ENCODE measurements at places on chromosomes 13 and 19.

- no peak for DNase-seq
These were observed 125.2 kb downstream of the COG6 start for GRCh38 chr13:39780711-39781110.

DNA sequence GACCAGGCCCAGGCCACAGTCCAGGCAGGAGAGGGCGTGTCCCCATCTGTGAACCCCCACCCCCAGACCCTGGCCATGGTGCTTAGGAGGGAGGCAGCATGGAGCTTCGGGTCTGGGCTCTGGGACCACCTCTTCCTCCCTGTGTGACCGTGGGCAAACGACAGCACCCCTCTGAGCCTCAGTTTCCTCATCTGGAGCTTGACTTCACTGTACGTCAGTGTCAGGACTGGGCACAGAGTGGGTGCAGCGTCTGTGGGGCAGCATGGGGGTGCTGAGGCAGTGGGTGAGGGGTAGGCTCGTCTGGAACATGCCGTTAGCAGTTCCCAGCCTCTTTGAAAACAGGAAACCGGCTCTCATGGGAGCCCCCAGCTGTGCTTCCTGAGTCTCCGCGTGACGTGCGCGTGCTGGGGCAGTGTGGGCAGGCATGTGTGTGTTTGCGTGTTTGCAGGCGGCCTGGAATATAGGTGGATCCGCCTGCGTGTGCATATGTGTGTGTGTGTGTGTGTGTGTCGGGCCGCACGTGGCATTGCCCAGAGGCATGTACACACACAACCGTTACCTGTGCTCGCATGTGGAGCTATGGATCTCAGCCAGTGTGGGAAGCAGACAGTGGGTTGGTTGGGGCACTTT is 15.8 kb downstream of the ARRDC2 start:
- no peak for DNase-seq

DNA sequence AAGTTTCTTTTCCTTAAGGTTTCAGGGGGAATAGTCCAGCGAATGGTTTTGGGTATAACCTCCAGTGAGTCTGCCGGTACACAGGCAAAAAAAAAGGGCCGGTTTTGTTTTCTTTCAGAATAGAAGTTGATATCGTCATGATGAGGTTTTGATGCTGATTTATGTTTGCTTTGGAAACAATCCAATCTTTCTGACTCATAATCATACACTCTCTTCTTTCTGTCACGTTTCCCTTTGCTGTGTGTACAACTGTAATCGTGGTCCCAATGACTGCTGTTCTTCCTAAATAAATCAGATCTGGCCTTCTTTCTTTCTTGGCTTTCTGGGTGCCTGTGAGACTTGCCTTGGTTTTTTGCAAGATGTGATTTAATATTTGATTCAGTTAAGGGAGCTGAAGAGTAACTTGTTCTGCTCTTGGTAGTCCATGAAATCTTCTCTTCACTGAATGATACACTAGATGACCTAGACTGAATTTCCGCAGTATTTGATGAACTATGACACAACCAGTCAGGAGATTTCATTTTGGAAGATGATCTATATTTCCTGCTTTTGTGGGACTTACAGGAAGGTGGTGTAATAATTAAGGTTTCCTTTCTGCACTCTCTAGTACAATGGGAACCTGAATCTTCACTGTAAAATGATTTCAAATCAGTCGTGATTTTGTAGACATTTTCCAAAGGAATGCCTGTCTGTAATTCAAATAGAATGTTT is 34.9 kb upstream of the METTL21C start:
- no peak for DNase-seq

DNA sequence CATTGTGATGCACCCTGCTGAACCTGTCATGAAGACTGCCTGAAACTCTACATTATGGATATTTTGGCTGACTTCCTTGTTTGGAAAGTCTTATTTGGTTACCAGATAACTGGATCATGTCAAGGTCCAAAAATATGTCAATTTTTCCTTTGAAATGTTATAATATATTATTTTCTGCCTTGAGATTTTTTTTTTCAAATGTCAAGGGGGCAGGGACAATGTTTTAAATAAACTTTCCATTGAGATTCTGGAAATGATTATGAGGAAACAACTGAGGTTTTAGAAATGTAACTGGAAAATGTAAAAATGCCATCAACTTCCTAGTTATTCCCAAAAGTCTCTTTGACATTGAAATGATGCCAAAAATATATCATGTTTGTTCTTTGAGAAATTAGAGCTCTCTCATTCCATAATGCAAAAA is 117.0 kb downstream of the RFC3 start:
- no peak for DNase-seq

GRCh38 chr13:35744566-35745178 is 268.2 kb upstream of the MAB21L1 start:
- DNase-seq, result no peak

- DNase-seq, result no peak
These were observed 14.6 kb downstream of the CSNK1A1L start for GRCh38 chr13:37090912-37091311.

Measured in NCI-H1417 treated with DMSO at 0.1 percent for 48 hours (cell line).